ENCODE measurements at places on chromosomes 5 and 9. TPM values are rescaled to one million over a fixed set of nuclear protein-coding genes. Genes with fewer than 3 reads are reported as not detected.
A peak's percentile ranks its signal among the peaks of the same experiment; 100 is the strongest.

SLC25A2 gene
- not detected for polyA plus RNA-seq

PDZD2 gene
- polyA plus RNA-seq: 1.7 TPM

CRB2 gene
- 7.6 TPM for polyA plus RNA-seq

NTRK2 gene
- 3.4 TPM for polyA plus RNA-seq

PGM5 gene
- polyA plus RNA-seq: 2.5 TPM

DNA sequence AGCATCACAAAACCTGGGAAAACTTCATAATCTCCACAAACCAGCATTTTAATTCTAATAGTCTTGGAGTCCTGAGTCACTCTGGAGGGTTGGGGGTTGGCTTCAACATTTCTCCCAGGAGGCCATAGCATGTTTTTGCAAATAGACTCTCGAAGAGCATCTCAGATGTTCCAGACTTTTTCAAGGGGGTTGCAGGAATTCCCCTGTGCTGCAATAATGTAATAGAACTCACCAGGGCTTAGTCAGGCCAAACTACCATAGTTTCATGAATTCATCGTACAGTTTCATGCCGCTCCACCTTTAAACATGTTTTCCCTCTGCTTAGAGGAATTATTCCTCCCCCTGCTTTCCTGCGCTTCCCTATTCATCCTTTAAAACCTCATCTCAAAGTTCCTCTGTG lies 499.5 kb upstream of the KLF4 start:
- no peak for DNase-seq

GRCh38 chr9:125447202-125447802 lies 185.7 kb downstream of the GAPVD1 start:
- no peak for DNase-seq

GRCh38 chr9:17075758-17076485 lies 58.9 kb upstream of the CNTLN start:
- no peak for DNase-seq

DNA sequence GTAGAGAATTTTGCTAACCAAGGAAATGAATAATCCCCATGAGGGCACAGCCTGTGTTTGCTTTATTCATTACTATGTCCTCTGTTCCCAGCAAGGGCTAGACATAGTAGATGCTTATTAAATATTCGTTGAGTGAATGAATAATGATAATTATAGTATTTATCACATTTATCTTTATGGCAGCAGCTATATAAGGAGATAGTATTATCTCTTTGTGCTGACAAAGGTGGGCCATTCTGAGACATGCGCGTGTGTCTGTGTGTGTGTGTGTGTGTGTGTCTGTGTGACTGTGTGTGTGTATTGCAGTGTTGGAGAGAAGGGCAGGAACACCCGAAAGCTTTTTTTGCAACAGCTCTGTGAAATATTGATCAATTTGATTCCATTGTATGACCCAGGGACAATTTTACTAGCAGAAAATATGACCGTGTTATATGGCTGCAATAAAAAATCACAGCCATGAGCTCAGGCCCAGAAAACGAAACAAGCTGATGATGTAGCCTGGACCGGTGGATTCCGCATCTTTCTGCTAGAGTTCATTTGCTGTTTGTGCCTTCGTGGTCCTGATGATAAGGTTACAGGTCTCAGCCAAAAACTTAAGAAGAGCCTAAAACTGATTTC lies 39.8 kb downstream of the ZNF618 start:
- no peak for DNase-seq

- no peak for DNase-seq
Measured at GRCh38 chr5:178454303-178454702, 135.9 kb downstream of the COL23A1 start.

- peak; percentile 18 for DNase-seq
Measured at GRCh38 chr5:111454198-111454622, 58.1 kb downstream of the STARD4 start.

GRCh38 chr5:9098990-9099389 lies 446.9 kb downstream of the SEMA5A start:
- no peak for DNase-seq

- no peak for DNase-seq
Measured at GRCh38 chr9:78273761-78274160, 23.2 kb upstream of the PSAT1 start.

GRCh38 chr9:128555180-128555721 lies 2.9 kb downstream of the SPTAN1 start:
- peak; percentile 73 for DNase-seq

DNA sequence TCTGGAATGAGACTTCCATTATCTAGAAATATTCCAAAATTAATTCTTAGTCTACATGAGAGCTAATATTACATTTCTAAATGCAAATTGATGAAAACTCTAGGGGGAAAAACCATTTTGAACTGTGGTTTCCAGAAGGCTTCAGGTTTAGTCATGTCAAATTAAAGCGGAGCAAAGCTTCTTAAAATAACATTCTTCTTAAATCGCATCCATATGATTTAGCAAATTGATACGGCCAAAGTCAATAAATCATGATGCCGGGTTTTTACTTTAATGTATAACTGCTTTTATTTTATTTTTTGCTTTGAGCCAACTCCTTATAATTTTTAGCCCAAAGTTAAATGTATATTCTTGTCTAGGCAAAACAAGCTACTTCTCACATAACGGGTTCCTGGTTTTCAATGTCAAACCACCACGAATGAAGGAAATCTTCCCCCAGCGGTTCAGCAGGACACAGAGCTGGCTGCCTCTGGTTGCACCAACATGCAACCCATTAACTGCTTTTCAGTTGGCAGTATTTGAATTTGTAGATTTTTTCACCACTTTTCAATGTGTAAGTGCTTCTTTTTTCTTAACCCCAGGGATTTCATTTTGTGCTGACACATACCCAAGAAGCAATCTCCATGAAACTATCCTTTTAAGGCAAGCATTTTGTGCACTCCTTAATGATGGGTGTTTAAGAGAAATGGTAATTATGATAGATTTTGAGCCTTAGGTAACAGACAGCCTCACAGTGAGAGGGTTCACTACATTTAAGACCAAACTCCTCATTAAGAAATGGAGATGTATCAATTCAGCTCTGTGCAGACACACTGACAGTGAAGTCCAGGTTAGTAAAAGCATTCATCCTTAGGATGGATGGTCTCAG lies 35.5 kb downstream of the EFNA5 start:
- no peak for DNase-seq

DNA sequence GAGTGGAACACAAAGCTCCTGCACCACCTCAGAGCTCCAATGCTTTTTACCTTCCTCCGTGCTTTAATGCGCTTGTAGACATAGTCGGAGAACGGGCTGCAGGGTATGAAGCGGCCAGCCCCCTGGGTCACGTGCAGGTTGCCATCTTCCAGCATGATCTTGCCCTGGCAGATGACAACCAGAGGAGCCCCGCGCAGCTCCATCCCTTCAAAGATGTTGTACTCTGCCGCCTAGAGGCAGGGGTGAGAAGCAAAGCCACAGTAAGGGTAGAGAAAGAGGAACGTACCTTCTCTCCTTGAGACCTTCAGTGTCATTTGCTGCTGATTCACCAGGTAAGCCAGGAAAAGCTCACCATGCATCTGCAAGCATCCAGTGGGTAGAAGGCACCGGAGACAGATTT lies 112.3 kb downstream of the DPYSL3 start:
- no peak for DNase-seq

- no peak for DNase-seq
Measured at GRCh38 chr9:107636571-107637381, 147.2 kb upstream of the KLF4 start.

GRCh38 chr5:100472091-100472490 lies 63.1 kb upstream of the FAM174A start:
- DNase-seq: no peak

- DNase-seq: peak; percentile 9
Measured at GRCh38 chr9:117662651-117663050, 41.6 kb upstream of the TLR4 start.

DNA sequence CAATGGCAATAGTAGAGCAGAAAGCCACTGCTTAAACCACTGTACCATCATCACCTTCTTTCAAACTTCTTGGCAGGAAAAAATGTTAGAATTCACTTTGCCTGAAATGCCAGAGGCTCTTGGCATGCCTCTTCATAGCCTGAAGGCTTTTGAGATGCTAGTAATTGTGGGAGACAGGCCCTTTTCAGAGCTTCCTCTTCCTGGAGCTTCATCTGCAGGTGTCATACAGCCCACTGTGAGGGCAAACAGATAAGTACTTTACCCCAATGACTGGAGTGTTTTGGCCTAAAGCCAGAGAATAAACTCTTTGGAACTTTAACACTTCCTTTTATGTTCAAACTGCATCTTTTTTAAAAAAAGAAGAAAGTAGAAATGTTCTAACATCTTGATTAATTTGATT lies 81.3 kb upstream of the TMEM171 start:
- DNase-seq: no peak

- DNase-seq: no peak
Measured at GRCh38 chr9:15191378-15191777, 115.6 kb downstream of the TTC39B start.
